AG04450 (cell line): ENCODE measurements at places on chromosomes 12 and 14.

DNA sequence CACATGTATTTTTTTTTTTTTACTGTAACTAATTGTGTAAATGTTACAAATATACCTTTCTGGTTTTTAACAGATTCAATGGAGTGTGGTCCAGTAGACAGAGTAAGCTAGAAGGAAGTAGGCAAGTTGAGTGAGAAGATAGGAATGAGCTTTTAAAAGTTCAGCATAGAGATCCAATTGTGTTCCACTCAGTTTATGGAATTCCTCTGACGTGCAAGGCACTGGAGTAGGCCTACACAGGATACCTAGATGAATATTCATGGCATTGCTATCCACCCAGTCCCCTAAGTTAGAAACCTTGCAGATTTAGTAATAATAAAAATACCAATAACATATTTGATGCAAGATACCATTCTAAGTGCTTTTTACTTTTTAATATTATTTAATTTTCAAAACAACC, 225.6 kb upstream of the ARID2 start:
- no peak for DNase-seq

DNA sequence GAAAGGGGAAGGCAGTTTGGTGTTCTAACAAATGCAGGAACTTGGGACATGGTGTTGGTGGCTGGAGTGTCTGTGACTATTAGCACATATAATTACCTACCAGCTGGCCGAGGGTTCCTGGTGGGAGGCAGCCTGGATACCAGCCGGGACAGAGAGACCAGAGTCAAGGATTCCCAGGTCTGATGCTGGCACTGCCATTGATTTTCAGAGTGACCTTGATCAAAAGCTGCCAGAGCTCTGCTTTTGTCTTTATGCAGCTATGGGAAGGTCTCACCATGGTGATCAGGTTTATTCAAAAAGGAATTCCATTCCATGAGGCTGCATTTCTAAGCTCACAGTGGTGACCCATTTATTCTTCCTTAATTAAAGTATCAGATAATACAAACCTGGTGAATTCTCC, 101.0 kb upstream of the PWP1 start:
- no peak for DNase-seq

GRCh38 chr12:101927036-101927435, 49.7 kb downstream of the DRAM1 start:
- DNase-seq: peak; percentile 20

DNA sequence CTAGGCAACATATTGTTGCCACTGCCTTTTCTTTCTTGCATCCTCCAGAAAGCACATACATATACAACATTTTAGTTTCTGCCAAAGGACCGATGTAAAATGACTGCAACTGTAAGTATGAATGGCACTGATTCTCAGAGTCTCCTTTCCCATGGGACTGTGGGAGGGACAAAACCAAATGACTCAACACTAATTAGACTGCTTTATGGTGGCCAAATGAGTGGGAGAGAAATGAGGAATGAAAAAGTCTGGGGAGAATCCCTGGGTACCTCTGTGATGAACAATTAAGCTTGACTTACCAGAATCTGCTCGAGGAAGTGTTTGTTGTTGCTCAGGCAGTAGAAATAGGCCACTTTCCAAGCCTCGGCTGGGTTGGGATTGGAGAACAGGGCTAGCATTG, 10.1 kb downstream of the ZFYVE26 start:
- no peak for DNase-seq

GRCh38 chr12:68781728-68782127, 26.2 kb upstream of the MDM2 start:
- DNase-seq: no peak

- no peak for DNase-seq
These were observed 383.3 kb downstream of the C12orf75 start for GRCh38 chr12:105713606-105714305.

GRCh38 chr14:88516861-88517357, 37.9 kb downstream of the PTPN21 start:
- DNase-seq: no peak

DNA sequence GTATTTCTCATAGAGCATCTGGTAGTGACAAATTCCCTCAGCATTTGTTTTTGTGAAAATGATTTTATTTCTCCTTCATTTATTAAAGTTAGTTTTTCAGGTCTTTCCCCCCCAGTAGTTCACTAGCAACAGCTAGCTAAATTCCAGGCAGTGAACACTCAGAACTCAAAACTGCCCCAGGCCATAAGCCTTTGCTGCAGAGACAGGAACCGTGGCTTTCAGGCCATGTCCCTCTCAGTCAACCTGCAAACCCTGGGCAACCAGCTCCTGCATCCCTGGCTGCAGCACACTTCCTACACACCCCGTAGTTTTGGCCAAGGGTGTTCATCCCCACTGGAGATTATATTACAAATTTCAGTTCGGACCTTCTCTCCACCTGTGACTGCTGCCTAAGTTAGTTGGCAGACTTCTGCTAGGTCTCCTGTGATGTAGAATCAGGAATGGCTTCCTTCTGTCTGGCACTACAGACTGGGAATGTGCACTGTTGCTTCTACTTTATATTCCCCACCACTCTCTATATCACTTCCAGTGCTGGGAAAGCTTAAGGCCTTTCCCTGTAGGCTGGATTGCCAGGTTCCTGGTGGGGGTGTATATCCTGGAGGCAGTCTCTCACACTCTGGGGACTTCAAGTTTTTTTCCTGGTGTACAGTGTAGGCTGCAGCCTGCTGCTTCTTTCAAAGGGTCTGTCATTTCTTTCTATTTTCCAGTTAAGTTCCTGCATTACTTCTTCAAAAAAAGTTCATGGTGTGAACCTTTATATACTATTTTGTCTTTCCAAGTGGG, 924.4 kb upstream of the LRFN5 start:
- no peak for DNase-seq

GRCh38 chr14:90427848-90428426, 31.1 kb downstream of the CALM1 start:
- DNase-seq: no peak

DNA sequence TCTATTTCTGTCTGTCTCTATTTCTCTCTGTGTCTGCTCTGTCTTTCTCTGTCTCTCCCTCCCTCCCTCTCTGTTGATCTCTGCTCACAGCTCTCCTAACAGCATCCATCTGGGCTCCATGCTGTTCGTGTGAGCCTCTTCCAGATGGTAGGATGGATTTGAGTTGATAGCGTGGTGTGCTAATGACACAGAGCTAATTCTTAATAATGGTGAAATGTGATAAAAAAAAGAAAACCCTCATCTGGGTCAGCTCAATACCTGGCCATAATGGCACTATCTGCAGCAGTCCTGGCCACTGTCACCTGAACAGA, 96.4 kb downstream of the AACS start:
- DNase-seq: no peak
